ENCODE measurements at places on chromosomes 3 and 15.
A peak's percentile ranks its signal among the peaks of the same experiment; 100 is the strongest.

DNA sequence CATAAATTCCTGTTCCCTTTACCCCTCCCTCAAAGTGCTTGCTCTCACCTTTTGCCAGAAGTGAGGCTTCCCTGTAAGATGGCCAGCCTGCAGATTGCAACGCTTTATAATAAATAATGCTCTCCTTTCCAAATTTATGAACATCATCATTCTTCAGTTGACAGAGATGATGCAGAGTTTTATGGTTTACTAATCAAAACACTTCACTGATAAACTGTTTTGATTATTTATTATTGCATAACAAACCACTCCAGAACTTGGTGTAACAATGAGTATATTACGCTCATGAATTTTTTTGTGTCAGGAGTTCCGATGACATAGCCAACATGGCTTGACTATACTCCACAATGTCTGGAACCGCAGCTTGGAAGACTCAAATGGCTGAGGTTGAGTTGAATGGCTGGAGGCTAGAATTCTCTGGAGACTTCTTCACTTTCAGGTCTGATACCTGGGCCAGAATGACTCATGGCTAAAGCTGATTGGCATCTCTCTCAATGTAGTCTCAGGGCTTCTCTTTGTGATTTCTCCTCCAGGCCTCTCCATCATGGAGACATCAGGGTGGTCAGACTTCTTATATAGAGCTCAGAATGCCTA is 27.3 kb upstream of the TGFBR2 start:
- DNase-seq, result no peak

DNA sequence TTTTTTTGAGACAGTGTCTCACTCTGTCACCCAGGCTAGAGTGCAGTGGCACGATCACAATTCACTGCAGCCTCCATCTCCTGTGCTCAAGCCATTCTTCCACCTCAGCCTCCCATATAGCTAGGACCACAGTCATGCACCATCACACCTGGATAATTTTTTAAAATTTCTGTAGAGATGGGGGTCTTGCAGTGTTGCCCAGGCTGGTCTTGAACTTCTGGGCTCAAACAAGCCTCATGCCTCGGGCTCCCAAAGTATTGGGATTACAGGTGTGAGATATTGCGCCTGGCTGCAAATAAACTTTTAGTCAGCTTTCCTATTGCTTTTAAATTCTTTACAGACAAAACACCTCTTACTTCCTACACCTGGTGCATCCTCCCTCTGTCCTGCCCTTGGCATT is 102.1 kb upstream of the VEPH1 start:
- no peak for DNase-seq

GRCh38 chr15:57777003-57777402 is 70.5 kb downstream of the POLR2M start:
- no peak for DNase-seq

DNA sequence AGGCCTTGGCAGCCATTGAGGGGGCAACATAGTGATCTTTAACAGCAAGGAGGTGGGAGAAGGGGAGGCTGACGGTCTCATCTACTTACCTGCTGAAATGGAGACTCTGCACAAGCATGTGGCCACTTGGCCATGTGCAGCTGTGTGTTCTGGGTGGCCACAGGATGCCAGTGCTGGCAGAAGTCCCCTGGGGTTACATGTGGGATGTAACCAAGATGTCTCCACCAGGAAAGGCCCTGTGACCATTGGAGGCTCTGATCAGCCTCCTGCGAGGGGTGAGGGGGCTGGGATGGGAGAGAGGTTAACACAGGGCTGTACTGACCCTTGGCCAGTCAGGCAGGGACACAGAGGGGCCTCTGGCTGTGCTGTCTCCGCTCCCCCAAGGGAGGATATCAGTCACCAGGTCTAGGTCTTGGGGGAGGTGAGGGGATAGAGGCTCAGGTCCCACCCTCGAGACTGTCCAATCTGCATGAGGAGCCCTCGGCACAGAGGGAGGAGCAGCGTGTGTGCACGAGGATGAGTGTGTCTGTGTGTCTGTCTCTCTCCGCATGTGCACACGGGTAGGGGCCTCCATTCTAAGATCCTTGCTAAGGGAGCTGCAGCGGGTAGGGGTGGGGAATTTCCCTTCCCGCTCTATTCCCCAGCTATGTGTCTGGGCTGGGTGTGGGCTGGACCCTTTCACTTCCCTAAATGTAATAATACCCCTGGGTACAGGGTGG is 19.5 kb downstream of the PRKCD start:
- DNase-seq, result no peak

- DNase-seq, result no peak
Measured at GRCh38 chr15:47689660-47690059, 27.6 kb upstream of the SEMA6D start.

DNA sequence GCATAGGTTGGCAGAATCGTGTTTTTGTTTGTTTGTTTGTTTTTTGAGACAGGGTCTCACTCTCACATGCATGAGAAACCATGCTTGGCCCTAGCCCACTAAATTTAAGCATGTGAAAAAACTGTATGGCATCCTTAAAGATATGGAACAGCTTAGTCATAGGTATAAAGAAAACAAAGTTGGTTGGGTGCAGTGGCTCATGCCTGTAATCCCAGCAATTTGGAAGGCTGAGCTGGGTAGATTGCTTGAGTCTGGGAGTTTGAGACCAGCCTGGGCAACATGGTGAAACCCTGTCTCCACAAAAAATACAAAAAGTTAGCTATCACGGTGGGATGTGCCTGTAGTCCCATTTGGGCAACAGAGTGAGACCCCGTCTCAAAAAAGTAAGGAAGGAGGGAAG is 25.2 kb downstream of the EXD1 start:
- DNase-seq, result no peak

- no peak for DNase-seq
Measured at GRCh38 chr15:34759347-34759746, 4.5 kb upstream of the GJD2 start.

- no peak for DNase-seq
Measured at GRCh38 chr3:82048711-82049110, 287.3 kb upstream of the GBE1 start.

GRCh38 chr3:186722457-186722856 is 5.3 kb downstream of the KNG1 start:
- no peak for DNase-seq

GRCh38 chr15:62857411-62857853 is 185.1 kb upstream of the TPM1 start:
- peak; percentile 5 for DNase-seq

- no peak for DNase-seq
Measured at GRCh38 chr3:131555456-131555855, 52.7 kb upstream of the MRPL3 start.

DNA sequence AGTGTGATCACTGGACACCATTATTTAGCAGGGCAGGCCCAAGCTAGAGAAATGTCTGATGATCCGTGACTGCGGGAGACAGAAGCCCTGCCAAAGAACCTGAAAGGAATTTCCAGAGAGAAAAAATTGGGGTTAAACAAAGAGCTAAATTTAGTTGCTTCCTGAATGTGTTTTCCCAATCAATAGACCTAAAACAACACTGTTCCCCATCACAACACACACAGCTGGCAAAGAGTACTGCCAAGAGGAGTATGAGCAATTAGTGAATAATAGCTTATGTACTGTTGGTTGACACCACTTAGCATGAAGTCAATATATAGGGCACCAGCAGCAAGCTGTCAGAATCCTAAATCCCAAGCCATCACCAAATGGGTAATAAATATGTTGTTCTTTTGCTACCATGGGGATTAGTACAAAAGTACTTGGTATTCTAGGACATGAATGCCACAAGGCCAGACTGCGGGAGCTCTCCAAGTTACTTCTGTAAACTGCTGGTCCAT is 35.7 kb downstream of the CLK3 start:
- DNase-seq, result no peak

DNA sequence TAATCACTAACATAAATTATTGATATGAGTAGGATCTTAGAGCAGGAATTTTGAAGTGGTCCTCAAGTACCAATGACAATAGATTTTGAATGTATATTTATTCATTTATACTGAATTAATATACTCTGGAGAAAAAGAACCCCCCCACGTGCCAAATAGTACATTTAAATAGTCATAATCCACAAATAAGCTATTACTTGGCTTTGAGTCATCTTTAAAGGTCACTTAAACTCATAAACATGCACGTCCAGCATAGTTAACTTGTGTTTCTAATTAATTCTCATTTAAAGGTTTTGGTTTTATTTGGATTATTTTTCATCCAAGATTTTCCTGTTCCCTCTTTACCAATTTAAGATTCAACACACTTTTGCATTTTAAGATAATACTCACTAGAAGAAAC is 35.1 kb downstream of the FGF7 start:
- DNase-seq, result no peak

DNA sequence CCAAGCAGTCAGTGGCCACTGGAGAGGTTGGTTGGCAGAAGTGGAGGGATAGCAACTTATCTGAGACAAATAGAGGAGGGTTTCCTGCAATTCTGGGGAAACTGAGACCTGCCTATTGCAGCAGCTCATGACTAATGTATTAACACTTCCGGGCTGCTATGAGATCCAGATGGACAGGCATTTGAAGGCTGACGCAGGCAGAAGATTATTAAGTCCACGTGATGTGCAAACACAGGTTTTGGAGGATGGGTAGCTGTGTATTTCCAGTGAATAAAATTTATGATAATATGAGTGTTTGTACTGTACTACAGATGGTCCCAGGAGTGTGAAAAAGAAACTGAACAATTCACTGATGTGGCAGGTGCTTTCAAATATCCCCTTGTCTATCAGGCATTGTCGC is 28.5 kb upstream of the CFAP161 start:
- DNase-seq, result no peak

DNA sequence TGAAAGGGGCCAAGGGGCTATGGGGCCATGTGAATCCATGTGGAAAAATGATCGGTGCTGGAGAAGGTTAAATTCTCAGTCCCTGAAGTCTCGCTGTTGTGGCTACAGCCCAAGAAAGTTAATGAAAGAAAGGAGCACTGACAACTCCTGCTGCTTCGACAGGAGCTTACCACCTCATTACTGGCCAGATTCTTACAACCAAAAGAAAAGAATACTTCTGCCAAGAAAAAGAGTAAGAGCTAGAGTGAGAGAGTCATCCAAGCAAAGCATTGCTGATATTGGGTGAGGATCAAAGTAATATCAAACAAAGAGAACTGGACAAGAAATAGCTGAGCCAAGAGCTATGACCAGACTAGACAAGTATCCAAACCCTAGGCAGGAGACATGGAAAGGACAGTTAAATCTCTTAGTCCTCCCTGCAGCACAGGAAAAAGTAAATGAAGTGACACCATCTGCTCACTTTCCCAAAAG is 348.4 kb upstream of the PLSCR5 start:
- DNase-seq, result no peak

Measured in stimulated activated CD8-positive, alpha-beta memory T cell treated with anti-CD3 and anti-CD28 coated beads, Interleukin-2, amount 100 ng/mL, for 48 hours (primary cell).